Peyer's patch (tissue), 4 donors: ENCODE measurements at places on chromosomes 11 and 22.

GRCh38 chr22:22748297-22748743 lies 103.9 kb downstream of the GGTLC2 start:
- DNase-seq, result peak; percentile 63

DNA sequence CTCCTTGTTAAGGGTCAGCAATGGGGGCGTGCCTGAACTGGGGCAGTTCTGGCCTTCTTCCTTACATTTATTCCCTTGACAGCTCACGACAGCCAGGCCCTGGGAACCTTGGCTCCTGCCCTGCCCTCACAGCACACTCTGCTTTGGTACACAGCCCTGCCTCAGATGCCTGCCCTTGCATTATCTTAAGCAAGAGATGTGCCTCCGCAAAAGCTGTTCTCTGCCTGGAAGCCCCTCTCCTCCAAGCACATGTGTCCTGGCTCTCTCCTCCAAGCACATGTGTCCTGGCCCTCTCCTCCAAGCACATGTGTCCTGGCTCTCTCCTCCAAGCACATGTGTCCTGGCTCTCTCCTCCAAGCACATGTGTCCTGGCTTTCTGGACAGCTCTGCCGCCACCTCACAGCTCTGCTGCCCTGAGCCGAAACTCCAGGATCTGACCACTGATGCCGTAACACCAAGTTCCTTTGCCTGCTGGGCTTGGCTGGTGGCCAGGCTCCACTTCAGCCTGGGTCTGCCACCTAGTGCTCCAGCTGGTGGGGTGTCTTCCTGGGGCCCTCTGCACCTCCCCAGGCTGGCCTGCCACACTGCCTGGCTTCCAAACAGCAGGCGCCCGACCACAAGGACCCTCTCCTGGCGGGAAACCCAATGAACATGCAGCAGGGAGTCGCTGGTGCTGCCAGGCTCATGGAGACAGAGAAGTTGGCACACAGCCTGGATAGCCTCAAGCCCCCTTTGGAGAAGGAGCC lies 53.0 kb downstream of the SCUBE1 start:
- no peak for DNase-seq

GRCh38 chr11:48055292-48056132 lies 75.2 kb downstream of the PTPRJ start:
- peak; percentile 72 for DNase-seq

- no peak for DNase-seq
Measured at GRCh38 chr11:64472593-64473455, 113.9 kb downstream of the RPS6KA4 start.

DNA sequence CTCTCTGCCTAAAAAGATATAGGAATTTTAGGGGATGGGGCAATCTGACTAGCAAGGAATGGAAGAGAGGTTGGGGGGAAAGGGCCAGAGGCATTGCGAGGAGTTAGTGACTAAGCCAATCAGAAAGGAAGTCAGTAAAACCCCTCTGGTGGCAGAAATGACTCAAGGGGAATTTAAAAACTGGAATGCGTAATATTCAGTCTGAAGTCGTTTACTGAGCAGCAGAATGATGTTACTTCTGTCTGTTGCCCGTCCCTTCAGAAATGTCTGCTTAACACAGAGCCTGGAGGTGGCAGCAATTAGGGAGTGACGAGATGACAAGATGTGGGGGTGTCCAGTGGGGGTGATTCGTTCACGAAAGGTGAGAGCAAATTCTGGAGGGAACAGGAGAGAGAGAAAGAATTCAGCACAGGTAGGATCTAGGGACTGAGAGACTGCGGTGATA lies 107.7 kb upstream of the CLMP start:
- no peak for DNase-seq

DNA sequence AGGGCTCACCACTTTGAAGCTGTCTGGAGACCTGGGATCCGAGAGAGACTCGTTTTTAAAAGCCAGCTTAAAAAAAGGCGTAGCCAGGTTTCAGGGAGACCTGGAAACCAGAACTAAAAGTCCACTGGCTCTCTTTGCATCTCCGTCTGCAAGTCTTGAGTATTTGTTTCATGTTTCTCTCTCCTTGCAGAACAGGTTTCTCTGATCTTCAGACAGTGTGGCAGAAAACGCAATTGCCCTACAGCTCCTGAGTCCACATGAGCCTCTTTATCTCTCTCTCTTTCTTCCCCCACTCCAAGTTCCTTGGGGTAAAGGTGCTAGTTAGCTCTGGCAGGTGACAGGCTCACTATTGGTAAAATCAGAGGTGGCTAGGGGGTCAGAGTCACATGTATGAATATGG lies 67.0 kb upstream of the AMPD3 start:
- DNase-seq, result no peak

GRCh38 chr22:26725012-26725676 lies 67.8 kb downstream of the MIAT start:
- no peak for DNase-seq

- DNase-seq, result no peak
Measured at GRCh38 chr22:40193429-40194421, 16.0 kb downstream of the TNRC6B start.

GRCh38 chr11:84681456-84681855 lies 945.7 kb downstream of the DLG2 start:
- no peak for DNase-seq

DNA sequence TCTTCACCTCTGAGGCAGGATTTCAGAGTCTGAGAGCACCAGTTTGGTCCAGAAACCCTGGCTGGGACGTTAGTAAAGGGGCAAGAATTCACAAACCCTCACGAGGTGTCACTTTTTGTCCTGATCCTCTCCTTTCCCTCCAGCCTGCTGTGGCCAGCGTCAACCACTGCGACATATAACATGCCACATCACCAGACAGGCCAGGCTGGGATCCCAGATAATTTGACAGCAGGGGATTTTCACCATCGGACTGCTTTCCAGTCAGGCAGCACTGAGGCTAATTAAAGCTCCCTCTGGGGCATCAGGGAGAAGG lies 36.8 kb upstream of the RBFOX2 start:
- DNase-seq, result no peak

DNA sequence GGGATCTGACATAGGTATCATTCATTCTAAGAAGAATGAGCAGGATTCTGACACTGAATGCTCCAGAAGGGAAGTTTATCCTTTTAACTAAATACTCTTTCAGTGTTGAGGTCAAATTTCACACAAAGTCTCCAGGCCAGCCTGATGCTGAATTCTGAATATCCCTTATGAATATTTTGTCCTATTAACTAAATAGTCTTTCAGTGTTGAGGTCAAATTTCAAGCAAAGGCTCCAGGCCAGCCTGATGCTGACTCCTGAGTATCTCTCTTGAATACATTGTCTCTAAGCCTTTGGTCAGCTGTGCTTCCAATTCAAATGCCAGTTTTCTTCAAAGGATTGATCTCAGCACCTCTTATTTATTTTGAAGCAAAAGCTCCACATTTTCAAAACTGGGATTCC lies 676.8 kb downstream of the NTM start:
- no peak for DNase-seq

GRCh38 chr22:47343611-47344010 lies 581.2 kb downstream of the TBC1D22A start:
- no peak for DNase-seq

DNA sequence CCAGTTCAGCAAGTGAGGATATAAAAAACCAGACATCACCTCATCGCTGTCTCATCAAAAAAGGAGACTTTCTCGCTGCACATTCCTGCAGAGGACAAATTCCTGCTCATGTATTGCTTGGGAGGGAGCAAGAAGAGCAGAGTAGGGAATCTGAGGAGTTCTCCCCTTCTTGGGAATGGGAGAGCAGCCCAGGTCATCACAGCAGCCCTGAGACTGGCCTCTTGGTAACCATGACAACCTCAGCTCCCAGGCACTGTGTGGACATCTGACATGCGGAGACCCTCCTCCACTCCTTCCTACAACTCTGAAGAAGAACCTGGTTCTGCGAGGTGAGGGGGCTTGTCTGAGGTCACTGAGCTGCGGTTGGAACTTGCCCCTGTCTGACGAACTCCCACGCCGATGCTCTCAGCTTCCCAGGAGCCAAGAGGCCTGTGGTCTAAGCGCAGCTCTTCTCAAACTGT lies 17.9 kb downstream of the RFPL1 start:
- DNase-seq, result no peak

DNA sequence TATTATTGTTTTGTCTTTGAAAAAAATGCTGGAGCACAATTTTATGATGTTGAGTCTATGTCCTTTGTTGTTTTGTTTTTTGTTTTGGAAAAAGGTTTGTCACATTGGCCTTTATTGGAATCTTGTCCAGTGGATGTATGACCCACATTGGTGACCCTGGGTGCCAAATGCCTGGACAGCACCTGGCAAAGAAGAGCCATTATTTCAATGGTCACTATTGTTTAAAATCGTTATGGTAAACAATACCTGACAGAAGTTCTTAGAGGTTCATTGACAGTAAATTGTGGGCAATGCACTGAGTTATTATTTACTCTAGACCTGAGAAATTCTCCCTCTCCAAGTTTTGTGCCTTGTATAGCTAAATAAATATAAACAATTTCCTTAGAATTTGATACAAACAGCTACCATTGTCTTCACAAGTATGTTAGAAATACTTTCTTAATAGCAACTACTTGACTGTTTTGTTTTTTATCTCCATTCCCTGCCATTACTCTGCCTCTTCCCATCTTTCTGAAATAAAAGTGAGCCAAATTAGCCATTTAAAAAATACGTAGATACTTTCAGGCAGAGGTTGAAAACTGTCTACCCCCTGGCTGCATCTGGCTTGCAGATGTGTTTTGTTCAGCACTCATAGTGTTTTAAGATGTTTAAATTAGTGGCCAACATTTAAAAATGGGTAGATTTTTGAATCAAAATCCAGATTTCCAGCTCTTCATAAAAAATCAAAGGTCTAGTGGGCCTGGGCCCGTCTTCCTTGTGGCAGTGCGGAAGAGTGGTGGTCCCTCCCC lies 39.9 kb downstream of the BMAL1 start:
- DNase-seq, result peak; percentile 33

DNA sequence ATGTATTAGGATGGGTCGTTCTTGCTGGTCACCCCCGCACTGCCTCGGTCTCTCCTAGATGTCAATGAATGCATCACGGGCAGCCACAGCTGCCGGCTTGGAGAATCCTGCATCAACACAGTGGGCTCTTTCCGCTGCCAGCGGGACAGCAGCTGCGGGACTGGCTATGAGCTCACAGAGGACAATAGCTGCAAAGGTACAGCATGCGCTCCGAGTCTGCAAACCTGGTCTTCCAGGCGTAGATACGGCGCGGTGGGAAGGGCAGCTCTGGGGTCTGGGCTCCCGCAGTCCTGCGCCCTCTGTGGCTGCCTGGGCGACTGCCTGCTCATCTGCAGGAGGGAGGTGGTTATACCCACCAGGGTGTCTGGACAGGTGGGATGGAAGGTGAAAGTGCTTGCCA lies 31.0 kb downstream of the FBLN1 start:
- no peak for DNase-seq

DNA sequence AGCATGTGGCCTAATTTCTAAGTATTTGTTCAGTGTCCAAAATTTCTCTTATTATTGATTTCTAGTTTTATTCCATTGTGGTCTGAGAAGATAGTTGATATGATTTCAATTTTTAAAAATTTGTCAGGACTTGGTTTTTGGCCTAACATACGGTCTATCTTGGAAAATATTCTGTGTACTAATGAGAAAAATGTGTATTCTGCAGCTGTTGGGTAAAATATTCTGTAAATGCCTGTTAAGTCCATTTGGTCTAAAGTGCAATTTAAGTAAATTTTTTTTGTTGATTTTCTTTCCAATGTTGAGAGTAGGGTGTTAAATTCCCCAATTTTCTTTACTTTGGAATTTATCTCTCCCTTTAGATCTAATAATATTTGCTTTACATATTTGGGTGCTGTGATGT lies 78.3 kb downstream of the TECTA start:
- no peak for DNase-seq

GRCh38 chr11:46338636-46338987 lies 8.7 kb upstream of the DGKZ start:
- DNase-seq, result no peak

DNA sequence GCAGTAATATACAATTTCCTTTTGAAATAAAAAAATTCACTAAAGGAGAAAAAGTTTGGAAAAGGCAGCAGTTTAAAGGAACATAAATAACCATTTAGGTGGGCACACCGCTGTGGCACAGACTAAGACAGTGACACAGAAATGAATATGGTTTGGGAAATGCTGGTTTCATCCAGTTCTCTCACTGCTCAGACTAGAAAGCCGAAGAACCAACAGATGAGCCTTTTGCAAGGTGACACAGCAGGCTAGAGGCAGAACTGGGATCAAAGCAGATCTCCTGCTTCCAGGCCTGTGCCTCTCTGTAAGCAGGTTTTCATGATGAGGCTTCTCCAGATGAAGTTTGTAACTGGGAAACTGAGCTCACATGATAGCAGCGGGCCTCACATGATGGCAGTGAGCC lies 380.0 kb upstream of the NARS2 start:
- no peak for DNase-seq
